ENCODE measurements at places on chromosomes 13 and 19.

DNA sequence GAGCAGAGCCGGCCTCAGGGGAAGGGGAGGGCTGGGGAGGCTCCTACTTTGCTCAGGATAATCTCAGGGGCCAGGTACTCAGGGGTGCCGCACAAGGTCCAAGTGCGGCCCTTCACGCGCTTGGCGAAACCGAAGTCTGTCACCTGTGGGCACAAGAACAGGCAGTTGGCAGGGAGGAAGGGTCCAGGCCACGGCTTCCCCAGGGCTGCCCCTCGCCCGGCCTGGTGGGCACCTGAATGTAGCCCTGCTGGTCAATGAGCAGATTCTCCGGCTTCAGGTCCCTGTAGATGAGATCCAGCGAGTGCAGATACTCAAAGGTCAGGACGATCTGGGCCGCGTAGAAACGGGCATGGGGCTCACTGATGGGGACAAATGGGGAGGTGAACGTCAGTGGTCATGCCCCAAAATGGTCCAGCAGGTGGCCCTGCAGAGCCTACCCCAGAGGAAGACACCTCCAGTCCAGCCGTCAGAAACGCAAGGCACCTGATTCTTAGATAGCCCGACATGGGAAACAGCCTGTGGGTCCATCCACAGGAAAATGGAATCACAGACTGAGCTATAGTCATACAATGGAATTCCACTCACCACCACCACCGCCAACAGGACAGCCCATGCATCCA is 7.1 kb upstream of the SAMD1 start:
- DNase-seq: no peak

DNA sequence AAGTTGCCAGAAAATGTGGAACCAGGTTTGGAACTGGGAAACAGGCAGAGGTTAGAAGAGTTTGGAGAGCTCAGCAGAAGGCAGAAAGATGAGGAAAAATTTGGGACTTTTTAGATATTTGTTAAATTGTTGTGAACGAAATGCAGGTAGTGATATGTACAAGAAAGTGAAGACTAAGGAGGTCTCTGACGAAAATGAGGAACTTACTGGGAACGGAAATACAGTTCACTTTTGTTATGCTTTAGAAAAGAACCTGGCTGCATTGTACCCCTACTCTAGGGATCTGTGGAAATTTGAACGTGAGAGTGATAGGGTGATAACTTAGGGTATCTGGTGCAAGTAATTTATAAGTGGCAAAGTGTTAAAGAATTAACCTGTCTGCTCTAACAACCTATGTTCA is 632.4 kb downstream of the SLITRK5 start:
- no peak for DNase-seq

- DNase-seq: no peak
Measured at GRCh38 chr13:107233541-107233940, 665.6 kb upstream of the ARGLU1 start.

GRCh38 chr13:41549491-41549890 is 92.1 kb downstream of the RGCC start:
- no peak for DNase-seq

- no peak for DNase-seq
Measured at GRCh38 chr13:113928685-113929627, 44.9 kb downstream of the C13orf46 start.

DNA sequence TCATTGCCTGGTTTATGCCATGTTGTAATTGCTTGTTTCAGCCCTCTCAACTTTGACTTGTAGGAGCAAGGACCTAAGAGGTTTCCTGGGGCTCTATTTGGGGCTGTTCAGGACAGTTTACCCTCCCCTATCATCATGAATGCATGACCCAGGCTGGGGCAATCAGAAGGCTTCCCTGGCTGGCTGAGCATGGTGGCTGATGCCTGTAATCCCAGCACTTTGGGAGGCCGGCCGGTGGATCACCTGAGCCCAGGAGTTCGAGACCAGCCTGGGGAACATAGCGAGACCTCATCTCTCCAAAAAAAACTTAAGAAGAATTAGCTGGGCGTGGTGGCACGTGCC is 6.1 kb upstream of the LSM4 start:
- no peak for DNase-seq

GRCh38 chr19:28963486-28964250 is 249.3 kb downstream of the UQCRFS1 start:
- no peak for DNase-seq

- no peak for DNase-seq
Measured at GRCh38 chr19:58229255-58229639, 533 bp downstream of the ZNF544 start.

DNA sequence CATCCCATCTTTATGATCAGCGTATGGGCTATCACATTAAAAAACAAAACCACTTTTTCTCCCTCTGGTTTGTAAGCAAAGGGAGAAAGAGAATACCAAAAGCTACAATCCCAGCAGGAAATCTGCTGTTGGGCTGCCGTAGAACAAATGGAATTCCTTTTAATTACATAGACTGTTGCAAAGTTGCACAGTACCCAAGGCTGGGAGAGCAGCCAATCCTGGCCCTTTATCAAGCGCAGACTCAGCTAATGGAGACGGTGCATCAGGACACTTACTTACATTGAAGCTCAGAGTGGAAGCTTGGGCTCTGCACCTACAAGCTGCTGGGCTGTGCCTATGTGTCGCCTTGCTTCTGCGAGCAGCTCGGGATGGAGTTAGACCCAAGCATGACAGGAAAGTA is 15.2 kb downstream of the CCNA1 start:
- DNase-seq: no peak

GRCh38 chr19:48629599-48630295 is 7.4 kb downstream of the DBP start:
- no peak for DNase-seq

DNA sequence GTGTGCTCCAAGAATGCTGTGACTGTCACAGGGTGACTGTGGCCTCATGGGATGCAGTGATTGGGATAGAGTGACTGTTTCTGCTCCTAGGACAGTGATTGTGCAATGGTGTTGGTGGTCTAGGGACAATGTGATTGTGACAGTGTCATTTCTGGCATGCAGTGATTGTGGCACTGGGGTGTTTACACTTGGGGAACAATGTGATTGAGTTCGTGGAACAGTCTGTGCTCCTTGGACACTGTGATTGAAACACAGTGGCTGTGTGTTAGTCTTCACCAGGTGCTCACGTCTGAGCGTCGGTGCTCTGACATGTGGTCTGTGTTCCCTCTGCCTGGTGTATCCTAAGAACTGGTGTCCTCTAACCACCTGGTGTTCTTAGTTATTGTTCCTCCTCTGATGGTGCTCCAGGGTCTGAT is 1.7 kb downstream of the PDE4A start:
- no peak for DNase-seq

GRCh38 chr13:28620011-28620830 is 38.7 kb upstream of the POMP start:
- DNase-seq: no peak

GRCh38 chr13:112193463-112194166 is 126.7 kb downstream of the SOX1 start:
- no peak for DNase-seq

- no peak for DNase-seq
Measured at GRCh38 chr19:57665261-57665806, 3.4 kb upstream of the ZSCAN4 start.

Measured in stimulated activated CD8-positive, alpha-beta memory T cell treated with anti-CD3 and anti-CD28 coated beads, Interleukin-4, amount 100 ng/mL, for 1 hour (primary cell).